Neural crest cell (in vitro differentiated cells): ENCODE measurements at places on chromosomes 3 and 15. TPM values are rescaled to one million over a fixed set of nuclear protein-coding genes. Genes with fewer than 3 reads are reported as not detected.

Gene ROBO2
- total RNA-seq: 26.0 and 27.9 TPM in 2 replicates

Gene PIGBOS1
- 12.5 and 16.6 TPM in 2 replicates for total RNA-seq

Gene BCL2A1
- not detected in 2 replicates for total RNA-seq

Gene CPNE4
- total RNA-seq: 16.1 and 18.1 TPM in 2 replicates

Gene FGF12
- 3.0 and 4.0 TPM in 2 replicates for total RNA-seq

Gene PLXNB1
- total RNA-seq: 161 and 180 TPM in 2 replicates

Gene C3orf20
- 0.14 TPM in 1 of 2 replicates, not detected in the other for total RNA-seq

Gene ETV5
- 61.0 and 63.4 TPM in 2 replicates for total RNA-seq

Gene KCNAB1
- 0.18 and 0.79 TPM in 2 replicates for total RNA-seq

Gene TBC1D2B
- total RNA-seq: 19.7 and 21.8 TPM in 2 replicates

Gene ENTPD3
- total RNA-seq: not detected in 2 replicates

Gene FOXB1
- total RNA-seq: 5.9 and 6.1 TPM in 2 replicates

Gene ANKUB1
- not detected in 2 replicates for total RNA-seq

Gene LYZL4
- not detected in 2 replicates for total RNA-seq

Gene HDC
- 2.6 and 3.5 TPM in 2 replicates for total RNA-seq

Gene LHFPL4
- 0.84 and 1.4 TPM in 2 replicates for total RNA-seq

Gene TEX55
- not detected in 2 replicates for total RNA-seq

Gene MNS1
- 7.9 and 9.6 TPM in 2 replicates for total RNA-seq

Gene NR2E3
- not detected in 2 replicates for total RNA-seq

Gene LTK
- 0.16 and 0.19 TPM in 2 replicates for total RNA-seq

Gene GOLGA8K
- total RNA-seq: 1.6 and 1.8 TPM in 2 replicates

Gene PIGZ
- 1.9 TPM in 2 replicates for total RNA-seq
